ENCODE measurements at places on chromosomes 11 and 22. TPM values are rescaled to one million over a fixed set of nuclear protein-coding genes. Genes with fewer than 3 reads are reported as not detected.

Gene KIF18A
- 10.9 TPM for total RNA-seq

Gene HBB
- not detected for total RNA-seq

Gene ACTN3
- 0.33 TPM for total RNA-seq

Gene MYBPC3
- total RNA-seq: not detected

Gene SSH3
- total RNA-seq: 8.4 TPM

Gene MLC1
- 0.47 TPM for total RNA-seq

Gene CCDC188
- total RNA-seq: not detected

Gene OOSP4B
- total RNA-seq: not detected

Gene MB
- total RNA-seq: 2.5 TPM

Gene NRIP3
- total RNA-seq: 1.4 TPM

Gene DERL3
- total RNA-seq: 5.8 TPM

Gene ALDH3B2
- total RNA-seq: not detected

Gene KCNE3
- total RNA-seq: not detected

Gene PVALB
- not detected for total RNA-seq

Gene ASPHD2
- 14.2 TPM for total RNA-seq

Gene FJX1
- total RNA-seq: 0.69 TPM

Gene LRRC32
- total RNA-seq: 1.5 TPM

Gene ASCL2
- 0.55 TPM for total RNA-seq

Gene ANGPTL5
- not detected for total RNA-seq

All from CD8-positive, alpha-beta memory T cell (primary cell).